Ovary (tissue), 10 donors: ENCODE measurements at places on chromosomes 12 and 14.

GRCh38 chr12:48028541-48029431, 24.5 kb upstream of the COL2A1 start:
- DNase-seq, result no peak

DNA sequence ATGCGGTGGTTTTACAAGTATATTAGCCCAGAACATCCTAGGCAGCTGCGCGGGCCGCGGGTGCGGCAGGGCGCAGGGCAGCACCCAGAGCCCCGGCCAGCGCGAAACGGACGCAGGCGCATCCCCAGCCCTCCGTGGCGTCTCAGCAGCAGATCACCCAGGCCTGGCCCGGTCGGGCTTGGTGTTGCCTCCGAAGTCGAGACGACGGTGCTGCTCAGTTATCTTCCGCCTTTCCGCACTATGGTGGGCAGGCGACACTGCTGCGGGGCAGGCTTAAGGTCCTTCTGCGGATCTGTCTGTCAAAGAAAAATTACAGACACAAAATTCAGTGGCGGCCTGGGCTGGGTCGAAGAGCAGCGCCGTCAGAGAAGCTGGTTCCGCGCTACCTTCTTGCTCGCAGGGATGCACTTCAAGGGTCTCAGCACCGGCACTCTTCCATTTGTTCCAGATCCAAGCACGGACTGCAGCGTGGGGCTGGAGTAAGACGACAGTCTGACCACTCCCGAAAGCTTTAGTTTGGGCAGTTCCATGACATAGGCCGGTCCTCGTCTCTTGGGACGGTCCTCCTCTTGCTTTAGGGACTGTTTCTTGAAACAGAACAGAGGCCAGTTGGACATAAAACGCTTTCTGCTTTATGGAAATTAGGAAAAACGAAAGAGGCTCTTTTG, 75.8 kb downstream of the MOK start:
- no peak for DNase-seq

GRCh38 chr12:63206909-63207308, 55.9 kb upstream of the AVPR1A start:
- no peak for DNase-seq

- no peak for DNase-seq
These were observed 238.3 kb downstream of the SLC41A2 start for GRCh38 chr12:104719700-104720338.

DNA sequence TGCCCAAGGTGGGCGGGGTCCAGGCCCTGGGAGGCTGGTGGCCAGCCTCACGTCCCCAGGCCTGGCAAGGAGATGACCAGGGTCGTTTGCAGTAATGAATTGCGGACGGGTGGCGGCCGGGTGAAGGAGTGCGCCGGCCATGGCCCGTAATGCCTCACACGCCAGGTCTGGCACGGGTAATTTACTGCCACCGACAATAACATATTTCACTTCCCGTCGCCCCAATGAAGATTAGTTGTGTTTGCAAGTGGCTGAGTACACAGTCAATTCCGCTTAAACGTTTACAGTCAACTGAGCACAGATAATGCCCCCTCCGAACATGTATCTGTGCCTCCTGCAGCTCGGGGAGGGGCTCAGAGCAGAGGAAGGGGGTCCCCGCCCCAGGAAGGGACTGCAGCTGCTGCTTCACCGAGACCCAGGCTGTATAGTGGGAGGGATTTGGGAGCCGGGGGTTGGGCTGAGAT, 48.3 kb downstream of the MVK start:
- no peak for DNase-seq

DNA sequence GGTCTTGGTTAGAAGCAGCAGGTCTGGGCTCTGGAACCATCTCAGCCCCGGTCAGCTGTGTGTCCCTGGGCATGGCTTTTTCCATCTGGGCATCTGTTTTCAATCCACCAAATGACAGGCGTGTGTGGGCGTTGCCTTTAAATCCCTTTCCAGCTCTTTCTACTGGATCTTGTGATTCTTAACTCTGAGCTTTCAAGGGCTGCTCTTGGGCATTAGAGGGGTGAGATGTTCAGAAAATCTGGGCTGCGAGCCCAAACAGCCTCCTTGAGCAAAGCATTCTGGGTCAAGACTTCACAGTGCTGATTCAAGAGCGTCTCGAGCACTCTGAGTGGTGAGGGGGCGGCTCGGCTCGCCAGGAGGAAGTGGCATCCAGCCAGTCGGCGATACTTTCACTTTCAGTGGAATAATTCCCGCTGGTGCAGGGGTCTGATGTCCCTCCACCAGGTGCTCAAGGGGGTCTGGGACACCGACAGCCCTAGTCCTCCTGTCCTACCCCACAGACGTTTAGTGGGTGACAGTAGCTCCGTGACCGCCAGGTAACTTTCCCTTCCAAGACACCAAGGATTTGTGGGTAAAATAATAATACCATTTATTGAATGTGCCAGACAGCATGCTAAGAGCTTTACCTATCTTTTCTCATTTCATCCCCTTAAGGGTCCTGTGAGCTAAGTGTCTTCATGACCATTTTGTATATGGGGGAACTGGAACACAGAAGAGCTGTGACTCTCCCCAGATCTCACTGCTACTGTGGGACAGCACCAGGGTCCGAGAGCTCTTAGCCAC, 114.0 kb downstream of the PLXNC1 start:
- peak; percentile 97 for DNase-seq

DNA sequence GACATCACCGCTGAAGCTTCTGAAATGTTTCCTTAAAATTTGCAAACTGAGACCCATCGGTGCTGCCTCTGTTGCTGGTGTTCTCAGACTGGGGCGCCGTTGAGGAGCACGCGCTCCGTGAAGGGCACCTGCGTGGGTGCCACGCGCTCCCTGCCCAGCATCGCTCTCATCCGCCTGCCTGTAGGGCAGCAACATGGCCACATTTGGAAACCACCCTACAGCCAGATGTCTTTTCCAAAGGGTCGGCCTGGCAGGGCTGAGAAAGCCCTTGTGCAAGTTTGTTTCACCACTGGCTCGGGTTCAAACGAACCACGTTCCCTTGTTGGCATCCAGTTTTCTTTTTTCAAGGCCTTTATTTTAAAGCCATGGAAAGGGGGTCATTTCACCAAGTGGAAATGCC, 13.9 kb downstream of the ADGRD1 start:
- no peak for DNase-seq

DNA sequence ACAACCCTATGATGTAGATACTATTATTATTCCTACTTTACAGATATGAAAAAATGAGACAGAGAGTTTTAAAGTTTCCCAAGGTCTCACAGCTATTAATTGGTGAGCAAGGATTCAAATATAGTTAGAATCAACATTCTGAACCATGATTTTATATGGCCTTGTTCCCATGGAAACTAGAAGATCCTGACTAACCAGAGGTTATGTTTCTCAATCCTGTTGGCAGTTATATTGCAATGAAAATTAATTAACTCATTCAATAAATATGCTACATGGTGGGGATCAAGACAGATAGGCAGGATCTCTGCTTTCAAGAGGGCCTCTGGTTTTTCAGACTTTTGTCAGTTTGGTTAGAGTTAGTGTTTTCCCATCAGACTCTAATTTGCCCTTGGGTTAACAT, 9.3 kb upstream of the FUT8 start:
- DNase-seq, result no peak
